HT-29 (cell line): ENCODE measurements at places on chromosomes 12 and 14.

DNA sequence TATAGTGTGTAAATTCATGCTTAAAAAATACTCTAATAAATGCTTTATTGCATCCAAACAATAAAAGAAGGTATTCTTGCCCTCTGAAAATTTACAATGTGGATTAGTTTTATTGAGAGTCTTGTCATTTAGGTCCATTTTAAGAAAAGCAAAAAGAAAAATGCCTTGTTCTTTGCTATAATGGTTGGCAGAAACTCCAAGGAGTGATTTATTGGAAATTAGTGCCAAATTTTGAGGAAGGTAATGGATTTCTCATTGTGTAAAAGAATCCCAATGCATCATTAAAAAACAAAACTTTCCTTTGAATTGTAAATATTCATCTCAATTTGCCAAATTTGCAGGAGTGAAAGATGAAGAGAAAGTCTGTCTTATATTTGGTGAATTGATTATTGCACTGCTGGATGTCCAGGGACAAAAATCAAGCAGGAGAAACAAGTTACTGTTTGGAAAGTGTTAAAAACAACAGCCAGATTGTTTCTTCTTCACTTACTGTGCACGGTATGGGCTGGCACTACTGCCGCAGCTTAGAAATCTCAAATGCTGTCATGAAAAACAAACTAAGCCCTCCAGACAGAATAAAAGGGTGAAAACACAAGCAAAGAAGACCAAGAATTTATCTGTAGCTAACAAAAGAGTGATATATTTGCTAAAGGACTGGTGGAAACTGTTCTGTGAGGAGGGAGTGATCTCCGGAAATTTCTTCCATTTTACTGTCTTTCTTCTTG is 511.7 kb downstream of the TMTC2 start:
- DNase-seq: no peak

DNA sequence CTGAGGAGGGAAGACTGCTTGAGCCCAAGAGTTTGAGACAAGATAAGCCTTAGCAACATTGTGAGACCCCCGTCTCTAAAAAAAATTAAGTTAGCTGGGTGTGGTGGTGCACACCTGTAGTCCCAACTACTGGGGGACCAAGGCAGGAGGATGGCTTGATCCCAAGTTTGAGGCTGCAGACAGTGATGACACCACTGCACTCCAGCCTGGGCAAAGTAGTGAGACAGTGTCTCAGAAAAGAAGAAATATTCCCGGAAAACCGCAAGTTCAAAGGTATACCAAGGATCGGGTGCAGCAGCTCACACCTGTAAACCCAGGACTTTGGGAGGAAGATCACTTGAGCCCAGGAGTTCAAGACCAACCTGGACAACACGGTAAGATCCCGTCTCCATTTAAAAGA is 5.8 kb downstream of the PTGES3 start:
- no peak for DNase-seq

DNA sequence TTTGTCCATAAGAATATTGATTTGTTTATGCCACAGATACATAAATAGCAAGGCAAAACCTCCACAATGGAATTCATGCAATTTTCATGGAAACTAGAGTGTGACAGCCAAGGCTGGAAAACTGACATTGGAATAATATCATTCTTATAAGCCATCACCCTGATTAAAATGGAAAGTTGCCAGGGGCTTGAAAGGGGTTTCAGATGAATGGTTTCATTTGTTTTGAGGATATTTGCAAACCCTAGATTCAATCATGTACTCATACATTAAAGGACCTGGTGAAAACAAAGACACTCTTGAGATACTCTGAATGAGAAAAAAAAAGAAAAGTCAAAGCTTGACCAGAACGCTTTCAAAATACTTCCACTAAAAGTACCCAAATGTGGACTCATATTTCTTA is 205.7 kb downstream of the DIO2 start:
- DNase-seq: no peak

- no peak for DNase-seq
Observed at GRCh38 chr14:24367514-24368211, at the start of gene NFATC4. Gene NFATC4 (plus strand): TSS chr14:24368184. CDS start chr14:24368341, 157 bp downstream.

DNA sequence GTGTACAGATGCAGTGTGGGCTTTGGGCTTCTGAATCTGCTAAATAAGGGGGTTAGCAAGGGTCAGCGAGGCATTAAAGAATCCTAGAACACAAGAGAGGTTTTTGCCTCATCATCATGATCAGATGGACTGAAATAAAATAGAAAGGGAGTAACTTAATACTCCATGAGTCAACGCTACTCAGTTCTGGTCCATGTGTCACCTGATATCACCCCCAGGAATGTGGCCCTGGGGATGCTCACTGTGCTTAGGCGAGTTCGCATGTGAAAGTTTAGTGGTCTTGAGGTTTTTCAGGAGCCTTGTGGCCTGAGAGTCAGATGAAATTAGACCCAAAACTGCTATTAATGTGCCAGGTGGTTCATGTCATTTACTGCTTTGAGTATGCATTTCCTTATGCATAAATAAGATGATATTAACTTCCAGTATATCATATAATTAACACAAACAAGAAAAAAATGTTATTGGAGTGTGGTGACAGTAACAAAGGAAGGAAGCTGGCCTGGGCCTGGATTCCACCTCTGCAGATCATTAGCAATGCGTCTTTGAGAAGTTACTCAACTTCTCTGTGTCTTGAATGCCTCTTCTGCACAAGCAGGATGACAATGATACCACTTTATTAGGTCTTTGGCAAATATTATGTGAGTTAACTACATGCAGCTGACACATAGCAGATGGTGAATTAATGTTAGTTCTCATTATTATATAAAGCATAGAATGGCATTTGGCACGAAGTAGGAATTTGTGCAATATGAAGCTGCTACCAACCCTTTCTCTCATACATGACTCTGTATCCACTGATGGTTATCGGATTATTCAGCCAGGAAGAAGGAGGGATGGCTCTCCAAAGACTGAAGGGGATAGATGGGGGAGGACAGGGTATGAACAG is 1272.6 kb downstream of the AACS start:
- DNase-seq: no peak

DNA sequence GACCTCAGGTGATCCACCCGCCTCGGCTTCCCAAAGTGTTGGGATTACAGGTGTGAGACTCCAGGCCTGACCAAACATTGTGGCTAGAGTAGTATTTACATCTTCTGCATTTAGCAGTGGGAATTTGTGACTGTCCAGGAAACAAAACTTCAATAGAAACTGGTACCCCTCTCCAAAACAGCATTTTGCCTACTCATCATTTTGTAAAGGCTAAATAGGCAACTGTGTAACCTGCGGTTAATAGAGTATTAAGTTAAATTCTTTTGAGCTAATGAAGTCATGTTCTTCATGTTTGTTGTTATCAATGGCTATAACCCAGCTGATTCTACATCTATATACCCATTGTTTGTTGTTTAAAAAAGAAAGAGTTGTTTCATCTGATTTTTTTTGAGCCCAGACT is 8.1 kb downstream of the CMAS start:
- DNase-seq: no peak

GRCh38 chr12:10633541-10633940 is 20.1 kb upstream of the MAGOHB start:
- DNase-seq: no peak

DNA sequence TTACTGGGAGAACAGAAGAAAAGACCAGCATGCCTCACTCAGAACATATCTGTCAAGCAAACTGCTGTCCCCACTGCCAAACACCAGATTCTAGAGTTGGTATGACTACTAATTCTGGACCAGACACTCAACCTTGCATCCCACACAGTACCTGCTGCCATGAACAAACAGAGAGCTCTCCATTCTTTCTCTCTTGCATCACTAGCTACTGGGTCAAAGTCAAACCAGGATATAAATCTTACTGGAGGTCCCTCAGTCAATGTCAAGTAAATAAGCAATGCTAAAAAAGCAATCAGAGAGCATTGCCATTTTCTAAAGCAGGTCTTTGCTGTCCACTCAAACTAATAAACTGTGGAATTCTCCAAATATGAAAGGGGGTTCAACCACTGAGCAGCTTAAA is 452.4 kb upstream of the SEL1L start:
- no peak for DNase-seq

DNA sequence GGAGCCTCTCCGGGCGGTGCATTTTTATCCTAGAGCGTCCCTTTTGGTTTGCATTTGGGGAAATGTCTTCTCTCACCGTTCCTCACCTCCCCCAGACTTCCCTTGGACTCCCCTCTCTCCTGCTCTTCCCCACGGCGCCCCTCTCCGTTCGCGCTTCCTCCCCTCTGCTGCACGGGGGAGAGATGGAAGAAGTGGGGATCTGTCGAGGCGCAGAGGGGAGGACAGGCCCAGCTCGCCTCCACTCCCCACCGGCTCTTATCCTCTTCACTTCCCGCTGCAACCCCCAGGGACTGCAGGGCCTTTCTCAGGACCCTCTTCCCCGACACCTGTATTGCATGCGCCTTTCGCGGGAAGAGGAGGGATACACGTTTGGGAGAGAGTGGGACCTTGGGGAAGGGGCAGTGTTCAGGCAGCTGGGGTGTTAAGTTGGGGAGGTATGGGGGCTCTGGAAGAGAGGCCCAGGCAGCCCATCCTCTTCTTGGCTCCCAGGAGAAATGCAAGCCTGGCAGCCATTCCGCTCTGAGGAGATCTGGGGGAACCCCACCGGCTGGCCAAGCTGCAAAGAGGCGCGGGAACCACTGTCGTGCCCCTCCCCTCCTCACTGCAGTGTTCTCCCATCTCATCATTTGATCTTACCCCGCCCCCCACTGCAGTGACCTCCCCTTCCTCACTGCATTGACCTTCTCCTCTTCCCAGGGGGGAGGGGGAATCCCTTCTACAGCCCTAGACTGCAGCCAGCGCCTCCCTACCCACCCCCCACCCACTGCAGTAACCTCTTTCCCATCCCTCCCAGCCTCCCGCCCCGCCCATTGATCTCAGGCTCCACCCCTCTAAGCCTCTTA is 788 bp downstream of the ENO2 start:
- DNase-seq: no peak

- peak; percentile 92 for DNase-seq
Observed at GRCh38 chr12:47276621-47277309, 197.0 kb upstream of the AMIGO2 start.

GRCh38 chr12:65943388-65944137 is 119.3 kb downstream of the HMGA2 start:
- no peak for DNase-seq

DNA sequence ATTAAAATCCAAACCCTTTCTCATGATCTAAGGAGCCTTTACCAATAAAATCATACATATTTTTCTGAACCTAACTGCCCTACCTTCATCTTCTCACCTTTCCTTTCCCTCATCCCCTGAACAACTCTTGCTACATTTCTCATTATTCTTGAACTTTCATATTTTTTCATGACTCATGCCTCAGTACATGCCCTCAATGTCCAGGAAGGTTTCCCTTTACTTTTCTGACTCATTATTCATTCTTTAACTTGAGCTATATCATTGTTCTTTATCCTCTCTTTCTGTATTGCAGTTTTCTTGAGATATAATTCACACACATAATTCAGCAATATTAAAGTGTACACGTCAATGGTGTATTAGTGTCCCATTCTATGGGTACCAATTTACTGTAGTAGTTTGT is 231.0 kb downstream of the ALG10B start:
- no peak for DNase-seq

GRCh38 chr14:106786697-106787096 is 1260.3 kb downstream of the TMEM121 start:
- DNase-seq: no peak

GRCh38 chr14:69345402-69345801 is 52.7 kb downstream of the ERH start:
- no peak for DNase-seq

DNA sequence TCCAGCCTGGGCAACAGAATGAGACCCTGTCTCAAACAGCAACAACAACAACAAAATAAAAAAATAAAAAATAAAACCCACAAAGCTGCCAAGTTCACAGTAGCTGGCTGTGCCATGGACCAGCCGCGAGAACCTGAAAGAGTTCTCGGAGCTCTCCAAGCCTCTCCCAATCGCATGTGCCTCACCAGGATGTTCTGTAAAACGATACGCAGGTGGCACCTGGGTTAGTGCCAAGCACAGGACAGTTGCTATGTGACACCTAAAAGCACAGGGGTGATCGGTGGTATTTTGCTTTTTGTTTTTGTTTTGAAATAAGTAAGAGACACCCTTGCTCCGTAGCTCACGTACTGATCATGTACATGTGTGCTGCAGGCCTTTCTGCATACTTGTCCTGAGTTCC is 52.4 kb downstream of the RFLNA start:
- no peak for DNase-seq

- no peak for DNase-seq
Observed at GRCh38 chr14:83483063-83483462, 1949.4 kb upstream of the SEL1L start.

DNA sequence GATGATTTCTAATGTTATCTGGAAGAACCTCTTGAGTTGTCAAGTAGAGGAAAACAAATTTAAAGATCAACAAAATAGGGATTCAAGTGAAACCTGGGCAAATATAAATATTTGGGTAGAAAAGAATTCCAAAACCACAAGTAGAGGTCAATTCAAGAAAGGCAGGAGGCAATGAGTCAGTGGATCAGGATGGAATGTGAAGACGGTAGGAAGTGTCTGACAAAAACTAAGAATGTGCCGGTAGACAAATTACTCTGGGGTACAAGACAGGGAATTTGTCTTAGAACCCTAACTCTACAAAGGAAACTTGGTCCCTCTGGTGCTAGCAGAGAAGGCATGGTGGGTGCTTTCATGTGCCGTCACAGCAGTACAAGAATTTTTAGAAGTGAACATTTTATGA is 13.6 kb downstream of the ABCD2 start:
- no peak for DNase-seq

DNA sequence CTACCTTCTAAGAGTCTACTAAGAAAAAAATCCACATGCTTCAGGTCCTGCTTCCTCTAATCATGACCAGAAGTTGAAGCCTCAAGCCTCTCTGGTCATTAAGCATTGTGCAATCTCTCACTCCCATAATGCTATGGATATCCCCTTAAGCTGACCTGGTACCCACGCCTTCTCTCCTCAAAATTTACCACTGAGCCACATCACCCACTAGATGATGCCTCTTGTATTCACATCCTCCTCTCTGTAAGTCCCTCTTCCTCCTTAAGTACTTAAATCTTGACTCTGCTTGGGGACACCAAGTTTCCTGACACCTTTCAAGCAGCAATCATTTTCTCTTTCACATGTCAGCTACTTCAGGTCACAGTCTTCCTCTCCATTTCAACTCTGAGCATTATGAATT is 9.8 kb downstream of the GALNT4 start:
- no peak for DNase-seq

DNA sequence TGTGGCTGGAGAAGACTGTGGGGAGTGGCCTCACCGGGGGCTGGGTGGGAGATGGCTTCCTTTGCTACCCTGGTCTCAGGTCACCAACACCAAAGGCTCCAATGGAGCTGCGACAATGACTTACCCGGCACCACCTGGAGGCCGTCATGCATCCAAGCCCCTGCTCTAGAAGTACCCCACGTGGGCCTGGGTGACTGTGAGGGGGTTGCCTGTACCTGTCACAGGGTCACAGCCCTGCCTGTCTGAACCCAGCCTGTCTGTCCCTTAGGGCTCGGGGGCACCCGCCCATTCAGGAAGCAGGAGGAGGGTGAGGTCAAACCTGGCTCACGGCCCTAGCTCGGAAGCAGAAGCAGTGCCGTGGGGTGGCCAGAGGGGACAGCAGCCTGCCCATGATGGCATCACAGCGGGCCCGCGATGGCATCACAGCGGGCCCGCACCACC is 18.9 kb downstream of the ABCB9 start:
- DNase-seq: peak; percentile 76

GRCh38 chr14:101600336-101600890 is 39.1 kb downstream of the DIO3 start:
- no peak for DNase-seq

GRCh38 chr12:83365317-83365716 is 678.6 kb downstream of the TMTC2 start:
- no peak for DNase-seq

- no peak for DNase-seq
Observed at GRCh38 chr12:32569259-32569658, 109.8 kb upstream of the DNM1L start.

GRCh38 chr12:50101663-50102062 is 2.1 kb upstream of the GPD1 start:
- peak; percentile 48 for DNase-seq
